ENCODE measurements at places on chromosomes 1 and 21.

DNA sequence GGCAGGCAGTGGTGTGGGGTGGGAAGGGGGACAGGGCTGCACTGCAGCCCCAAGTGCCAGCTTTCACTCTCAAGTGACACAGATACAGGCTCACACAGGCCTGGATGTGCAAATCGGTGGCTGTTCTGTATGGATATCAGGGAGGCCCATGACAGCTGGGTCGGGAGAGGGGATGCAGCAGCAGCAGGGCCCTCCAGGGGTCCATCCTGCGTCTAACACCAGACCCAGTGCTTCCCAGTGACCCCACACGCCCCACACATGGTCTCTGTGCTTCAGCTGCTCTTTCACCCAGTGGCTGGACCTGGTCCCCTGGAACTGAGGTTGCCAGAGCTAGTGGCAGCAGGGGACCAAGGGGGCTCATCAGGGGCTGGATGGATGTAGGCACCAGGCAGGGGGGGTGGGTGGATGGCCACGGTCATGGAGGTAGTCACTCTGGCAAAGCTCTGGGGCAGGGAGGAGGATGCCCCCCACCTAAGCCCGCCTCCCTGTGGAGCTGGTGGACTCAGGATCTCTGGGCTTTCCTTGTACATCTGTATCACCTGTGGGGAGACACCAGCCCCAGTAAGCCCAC, 13.9 kb downstream of the BTBD19 start:
- no peaks in the 10 kb centered on the region for H3K4me1 ChIP-seq
- no peak overlapping the region for H3K27ac ChIP-seq
- no peak overlapping the region for H3K4me3 ChIP-seq

GRCh38 chr1:100219883-100220282, 29.8 kb downstream of the DBT start:
- H3K27me3 ChIP-seq: no peaks in the 10 kb centered on the region
- H3K4me1 ChIP-seq: no peaks in the 10 kb centered on the region
- H3K27ac ChIP-seq: no peak overlapping the region
- H3K36me3 ChIP-seq: peaks cover 39% of the 10 kb centered on the region
- no peak overlapping the region for H3K4me3 ChIP-seq

GRCh38 chr1:89198081-89198480, 661 bp downstream of the GBP4 start:
- no peaks in the 10 kb centered on the region for H3K4me1 ChIP-seq
- H3K4me3 ChIP-seq: no peak overlapping the region
- DNase-seq: no peak
- no peaks in the 10 kb centered on the region for H3K27me3 ChIP-seq
- H3K27ac ChIP-seq: no peak overlapping the region

DNA sequence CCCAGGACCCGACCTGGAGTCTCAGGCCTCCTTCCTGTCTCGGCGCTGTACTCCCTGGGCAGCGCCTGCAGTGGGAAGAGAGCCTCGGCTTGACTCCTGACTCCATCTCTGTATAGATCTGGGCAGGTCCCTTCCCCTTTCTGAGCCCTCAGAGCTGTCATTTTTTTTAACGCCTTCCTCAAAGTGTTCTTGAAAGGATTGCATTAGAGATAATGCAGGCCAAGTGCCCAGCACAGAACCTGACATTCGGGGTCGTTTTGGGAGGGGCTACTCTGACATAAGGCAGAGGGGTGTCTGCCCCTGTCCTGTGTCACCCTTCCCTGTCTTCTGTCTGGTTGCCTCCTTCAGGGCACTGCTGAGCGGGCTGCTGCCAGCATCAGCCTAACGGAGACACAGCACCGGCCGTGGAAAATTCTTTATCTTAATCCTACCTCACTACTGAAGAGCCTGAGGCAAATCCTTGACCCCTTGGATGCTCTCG, 271.6 kb downstream of the TRABD2B start:
- no peak for DNase-seq
- peaks cover 29% of the 10 kb centered on the region for H3K27me3 ChIP-seq
- no peak overlapping the region for H3K4me3 ChIP-seq
- H3K4me1 ChIP-seq: no peaks in the 10 kb centered on the region
- no peak overlapping the region for H3K27ac ChIP-seq
- no peaks in the 10 kb centered on the region for H3K36me3 ChIP-seq

DNA sequence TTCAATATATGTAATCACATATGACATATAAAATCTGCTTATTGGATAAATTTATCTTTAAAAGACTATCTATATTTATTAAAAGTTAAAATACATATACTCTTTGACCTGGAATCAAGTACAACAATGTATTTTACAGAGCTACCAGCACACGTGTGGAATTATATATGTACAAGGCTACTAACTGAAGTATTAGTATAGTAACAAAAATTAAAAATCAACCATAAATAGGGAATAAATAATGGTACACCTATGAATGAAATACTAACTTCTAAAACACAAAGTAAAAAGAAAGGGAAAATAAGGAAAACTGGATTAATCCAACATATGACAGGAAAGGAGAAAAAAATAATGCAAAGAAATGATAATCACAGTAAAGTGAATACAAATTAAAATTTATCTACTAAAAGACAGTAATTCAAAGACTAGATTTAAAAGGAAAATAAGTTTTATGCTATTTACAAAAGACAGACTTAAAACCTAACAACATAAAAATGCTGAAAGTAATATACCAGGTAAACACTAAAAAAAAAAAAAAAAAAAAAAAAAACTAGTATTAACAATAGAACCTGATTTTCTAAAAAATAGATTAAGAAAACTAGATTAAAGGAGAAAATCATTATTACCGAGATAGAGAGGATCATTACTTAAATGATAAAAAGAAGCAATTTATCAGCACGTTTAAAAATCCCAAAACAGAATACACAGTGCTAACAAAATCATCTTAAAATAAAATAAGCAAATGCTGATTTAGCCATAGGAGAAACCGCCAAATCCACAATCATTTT, 27.9 kb downstream of the MRPL39 start:
- DNase-seq: no peak
- no peaks in the 10 kb centered on the region for H3K27me3 ChIP-seq
- no peak overlapping the region for H3K4me3 ChIP-seq
- peaks cover 8% of the 10 kb centered on the region for H3K36me3 ChIP-seq
- peaks cover under 1% of the 10 kb centered on the region for H3K4me1 ChIP-seq

DNA sequence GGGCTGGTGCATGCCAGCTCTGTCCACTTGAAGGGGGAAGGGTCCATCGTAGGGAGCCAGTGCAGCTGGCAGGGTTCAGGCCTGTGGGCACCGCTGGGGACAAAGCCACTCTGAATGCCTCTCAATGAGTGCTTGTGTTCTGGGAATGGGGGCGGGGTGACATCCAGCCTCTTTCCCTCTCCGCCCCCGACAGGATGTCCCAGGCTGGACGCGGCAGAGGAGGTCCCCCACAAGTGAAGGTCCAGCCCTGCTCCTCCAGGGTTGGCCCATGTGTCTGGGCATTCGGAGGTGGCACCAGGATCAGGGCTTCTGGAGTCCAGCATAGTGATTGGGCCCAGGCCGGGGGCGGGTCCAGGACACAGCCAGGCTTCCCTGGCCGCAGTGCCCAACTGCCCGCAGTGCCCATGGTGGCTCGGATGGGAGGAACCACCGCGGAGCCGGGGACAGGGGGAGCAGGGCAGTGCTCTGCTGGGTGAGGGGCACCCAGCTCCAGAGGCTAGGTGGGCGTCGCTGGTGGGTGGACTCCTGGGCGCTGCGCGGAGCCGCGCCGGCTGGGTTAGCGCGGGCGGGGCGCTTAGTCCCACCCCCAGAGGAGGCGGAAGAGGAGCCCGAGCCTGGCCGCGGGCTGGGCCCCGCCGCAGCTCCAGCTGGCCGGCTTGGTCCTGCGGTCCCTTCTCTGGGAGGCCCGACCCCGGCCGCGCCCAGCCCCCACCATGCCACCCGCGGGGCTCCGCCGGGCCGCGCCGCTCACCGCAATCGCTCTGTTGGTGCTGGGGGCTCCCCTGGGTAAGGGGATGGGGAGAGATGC, at the start of gene SHISA4:
SHISA4 (plus strand) TSS at position 617 of the 808 bp plus-strand sequence; CDS start at position 714, 97 bp downstream.
- no peak within 1 kb of the TSS for H3K27ac ChIP-seq
- no peaks in the 10 kb centered on the region for H3K36me3 ChIP-seq
- H3K27me3 ChIP-seq: no peaks in the 10 kb centered on the region
- peak; percentile 58 for DNase-seq
- H3K4me3 ChIP-seq: peak within 1 kb of the TSS; percentile 31

DNA sequence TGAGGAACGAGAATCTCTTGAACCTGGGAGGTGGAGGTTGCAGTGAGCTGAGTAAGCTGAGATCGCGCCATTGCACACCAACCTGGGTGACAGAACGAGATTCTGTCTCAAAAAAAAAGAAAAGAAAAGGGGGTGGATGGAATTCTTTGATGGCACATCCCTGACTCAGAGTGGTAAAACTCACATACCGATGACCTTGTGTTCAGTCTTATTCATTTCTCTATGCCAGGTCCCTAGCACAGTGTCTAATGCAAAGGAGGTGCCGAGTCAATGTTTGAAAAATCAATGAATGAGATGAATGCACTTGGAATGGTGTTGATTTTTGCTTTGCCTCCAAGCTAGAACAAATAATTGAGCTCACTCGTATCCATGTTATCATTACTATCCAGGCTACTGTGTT, 18.5 kb upstream of the FAM20B start:
- H3K27me3 ChIP-seq: no peaks in the 10 kb centered on the region
- H3K4me3 ChIP-seq: no peak overlapping the region
- DNase-seq: no peak
- H3K4me1 ChIP-seq: no peaks in the 10 kb centered on the region
- H3K36me3 ChIP-seq: no peaks in the 10 kb centered on the region
- no peak overlapping the region for H3K27ac ChIP-seq

DNA sequence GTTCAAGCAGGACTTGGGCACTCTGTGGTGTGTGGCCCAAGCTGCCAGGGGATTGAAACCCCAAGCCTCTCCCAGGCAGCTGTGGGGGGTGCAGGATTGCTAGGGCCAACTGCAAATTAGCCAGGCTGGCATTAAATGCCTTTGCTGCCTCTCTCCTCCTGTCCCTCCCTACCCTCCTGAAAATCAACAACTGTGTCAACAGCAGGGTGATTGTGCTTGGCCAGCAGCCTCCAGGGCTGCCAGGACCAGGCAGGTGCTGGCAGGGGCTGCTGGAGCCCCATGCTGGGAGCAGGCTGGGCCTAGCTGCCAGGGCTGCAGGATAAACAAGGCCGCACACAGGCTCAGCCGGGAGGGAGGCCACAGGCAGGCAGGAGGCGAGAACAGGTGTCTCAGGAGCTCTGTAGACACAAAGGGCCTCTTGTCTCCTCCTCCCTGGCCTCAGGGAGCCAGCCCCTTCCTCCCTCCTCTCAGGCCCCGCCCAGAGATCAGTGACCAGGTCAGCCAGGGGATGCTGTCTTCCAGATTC, 11.4 kb downstream of the SOX13 start:
- H3K27me3 ChIP-seq: no peaks in the 10 kb centered on the region
- H3K36me3 ChIP-seq: no peaks in the 10 kb centered on the region
- no peak overlapping the region for H3K4me3 ChIP-seq
- peak overlapping the region; percentile 23 for H3K27ac ChIP-seq

Measured in RWPE2 (cell line).